Activated naive CD8-positive, alpha-beta T cell treated with anti-CD3 and anti-CD28 coated beads, Interleukin-2, amount 50 U/mL, for 24 hours (primary cell): ENCODE measurements at places on chromosomes 7 and 10.

- no peaks in the 10 kb centered on the region for H3K36me3 ChIP-seq
- no peak overlapping the region for H3K27ac ChIP-seq
- no peaks in the 10 kb centered on the region for H3K27me3 ChIP-seq
- peaks cover 33% of the 10 kb centered on the region for H3K4me1 ChIP-seq
These were observed 80.6 kb downstream of the GSAP start for GRCh38 chr7:77335581-77335980.

DNA sequence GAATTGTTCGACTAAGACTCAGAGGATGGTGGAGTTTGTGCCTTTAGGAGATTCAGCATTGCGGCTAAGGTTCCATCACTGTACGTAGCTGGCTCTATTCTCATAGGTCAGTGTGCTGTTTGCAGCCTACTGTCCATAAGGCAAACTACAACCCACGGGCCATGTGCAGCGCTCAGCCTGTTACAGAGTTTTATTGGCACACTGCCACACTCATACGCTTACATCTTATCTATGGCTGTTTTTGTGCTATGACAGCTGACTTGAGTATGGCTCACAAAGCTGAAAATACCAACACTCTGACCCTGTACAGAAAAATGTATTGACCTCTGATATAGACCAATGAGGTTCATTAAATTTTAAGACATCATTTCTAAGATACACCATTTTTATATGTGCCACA lies 114.5 kb downstream of the ARID5B start:
- H3K4me3 ChIP-seq = no peak overlapping the region
- DNase-seq = no peak
- H3K27me3 ChIP-seq = no peaks in the 10 kb centered on the region
- H3K4me1 ChIP-seq = peaks cover 42% of the 10 kb centered on the region
- peaks cover 48% of the 10 kb centered on the region for H3K36me3 ChIP-seq

GRCh38 chr7:151319189-151319588 lies 22.4 kb upstream of the NUB1 start:
- peaks cover 14% of the 10 kb centered on the region for H3K4me1 ChIP-seq
- DNase-seq = no peak
- H3K27ac ChIP-seq = no peak overlapping the region
- H3K27me3 ChIP-seq = no peaks in the 10 kb centered on the region
- no peak overlapping the region for H3K4me3 ChIP-seq
- no peaks in the 10 kb centered on the region for H3K36me3 ChIP-seq

GRCh38 chr10:22325272-22326144 lies 4.6 kb downstream of the BMI1 start:
- peaks cover 42% of the 10 kb centered on the region for H3K36me3 ChIP-seq
- peak overlapping the region; percentile 84 for H3K27ac ChIP-seq
- DNase-seq = peak; percentile 67
- H3K27me3 ChIP-seq = peaks cover 40% of the 10 kb centered on the region
- H3K4me3 ChIP-seq = peak overlapping the region; percentile 92
- H3K4me1 ChIP-seq = peaks cover 38% of the 10 kb centered on the region

GRCh38 chr10:93777092-93777491 lies 19.4 kb downstream of the LGI1 start:
- peaks cover 14% of the 10 kb centered on the region for H3K27me3 ChIP-seq
- H3K27ac ChIP-seq = no peak overlapping the region
- no peaks in the 10 kb centered on the region for H3K4me1 ChIP-seq
- H3K36me3 ChIP-seq = no peaks in the 10 kb centered on the region
- no peak for DNase-seq

DNA sequence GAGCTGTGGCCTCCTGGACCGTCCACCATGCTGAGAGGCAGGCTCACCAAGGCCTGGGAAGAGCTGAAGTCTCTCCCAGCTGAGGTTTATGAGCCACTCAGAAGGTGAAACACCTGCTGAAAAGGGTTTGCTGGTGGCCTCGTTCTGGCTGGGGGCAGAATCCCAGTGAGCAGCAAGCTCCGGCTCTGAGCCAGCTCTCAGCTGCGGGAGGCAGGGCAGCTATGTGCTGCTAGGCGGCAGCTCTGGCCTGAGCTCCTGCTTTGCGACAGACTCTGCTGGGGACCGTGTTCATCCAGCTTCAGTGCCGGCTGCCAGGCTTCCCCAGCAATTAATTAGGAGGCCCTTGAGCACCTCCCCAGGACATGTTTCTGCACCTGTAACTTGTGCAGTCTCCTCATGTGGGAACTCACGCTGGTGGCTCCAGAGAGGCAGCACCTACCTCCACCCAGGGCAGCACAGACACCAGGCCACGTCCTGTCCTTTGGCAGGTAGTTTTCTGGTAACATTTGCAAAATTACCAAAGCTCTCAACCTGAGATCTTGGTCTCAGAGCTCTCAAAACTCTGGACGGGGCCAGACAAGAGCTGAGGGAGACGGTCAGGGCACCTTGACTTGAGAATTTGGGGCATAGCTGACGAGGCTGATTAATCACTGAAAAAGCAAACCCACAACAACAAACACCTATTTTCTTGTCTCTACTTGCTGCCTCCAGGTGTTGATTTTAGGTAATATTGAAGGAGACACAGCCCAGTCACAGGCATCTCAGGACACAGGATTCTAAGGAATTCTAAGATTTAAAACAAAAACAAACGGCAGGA lies 185.0 kb downstream of the TCERG1L start:
- no peak overlapping the region for H3K27ac ChIP-seq
- H3K27me3 ChIP-seq = no peaks in the 10 kb centered on the region
- no peaks in the 10 kb centered on the region for H3K36me3 ChIP-seq
- no peak overlapping the region for H3K4me3 ChIP-seq
- peaks cover 7% of the 10 kb centered on the region for H3K4me1 ChIP-seq

- no peaks in the 10 kb centered on the region for H3K36me3 ChIP-seq
- H3K27me3 ChIP-seq = peaks cover 2% of the 10 kb centered on the region
- no peak overlapping the region for H3K4me3 ChIP-seq
- no peak for DNase-seq
These were observed 119.2 kb upstream of the NPVF start for GRCh38 chr7:25347360-25348066.

DNA sequence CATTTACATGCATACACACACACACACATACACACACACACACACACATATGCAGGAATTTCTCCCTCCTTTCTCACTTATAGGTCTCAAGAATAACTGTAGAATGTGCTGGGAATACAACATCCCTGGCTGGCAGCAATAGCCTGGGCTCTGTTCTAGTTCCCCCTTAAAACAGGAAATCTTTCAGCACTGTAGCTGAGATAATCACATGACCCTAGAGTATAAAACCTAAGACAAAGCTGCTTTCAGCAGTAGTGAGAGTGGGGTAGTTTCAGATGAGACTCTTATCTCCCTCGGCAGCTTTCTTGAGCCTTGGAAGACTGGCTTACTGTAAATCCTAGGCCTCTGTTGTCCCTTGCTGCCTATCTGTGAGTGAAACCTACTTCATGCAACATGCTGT lies 137.4 kb upstream of the AKR1E2 start:
- no peak for DNase-seq
- H3K27ac ChIP-seq = no peak overlapping the region
- peaks cover 11% of the 10 kb centered on the region for H3K27me3 ChIP-seq
- H3K36me3 ChIP-seq = no peaks in the 10 kb centered on the region
- H3K4me3 ChIP-seq = no peak overlapping the region
- H3K4me1 ChIP-seq = peaks cover 42% of the 10 kb centered on the region

DNA sequence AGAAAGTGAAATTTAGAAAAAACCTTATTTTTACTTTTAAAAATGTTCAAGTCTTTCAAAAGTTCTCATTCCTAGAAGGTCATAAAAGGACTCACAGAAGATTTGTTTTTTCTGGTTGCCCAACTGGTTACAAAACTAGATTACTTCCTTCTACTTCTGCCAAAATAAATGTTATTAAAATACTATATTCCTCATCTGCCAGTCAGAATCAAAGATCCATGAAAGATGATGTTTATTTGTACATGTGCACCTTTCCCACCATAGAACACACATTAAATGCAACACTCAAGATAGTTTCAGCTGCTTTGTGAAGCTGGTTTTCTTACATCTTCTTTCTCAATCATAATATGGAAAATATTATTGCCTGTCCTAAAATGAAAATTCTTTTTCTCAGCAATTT lies 465.4 kb downstream of the ETV1 start:
- H3K4me3 ChIP-seq = no peak overlapping the region
- no peaks in the 10 kb centered on the region for H3K4me1 ChIP-seq
- no peak overlapping the region for H3K27ac ChIP-seq
- H3K27me3 ChIP-seq = peaks cover 2% of the 10 kb centered on the region
- no peaks in the 10 kb centered on the region for H3K36me3 ChIP-seq

GRCh38 chr10:60461688-60462087 lies 72.0 kb upstream of the ANK3 start:
- H3K27me3 ChIP-seq = no peaks in the 10 kb centered on the region
- no peaks in the 10 kb centered on the region for H3K36me3 ChIP-seq
- H3K4me1 ChIP-seq = peaks cover 2% of the 10 kb centered on the region
- H3K4me3 ChIP-seq = no peak overlapping the region
- no peak overlapping the region for H3K27ac ChIP-seq
- DNase-seq = no peak
